ENCODE measurements at places on chromosomes 5 and 9.
A peak's percentile ranks its signal among the peaks of the same experiment; 100 is the strongest.

DNA sequence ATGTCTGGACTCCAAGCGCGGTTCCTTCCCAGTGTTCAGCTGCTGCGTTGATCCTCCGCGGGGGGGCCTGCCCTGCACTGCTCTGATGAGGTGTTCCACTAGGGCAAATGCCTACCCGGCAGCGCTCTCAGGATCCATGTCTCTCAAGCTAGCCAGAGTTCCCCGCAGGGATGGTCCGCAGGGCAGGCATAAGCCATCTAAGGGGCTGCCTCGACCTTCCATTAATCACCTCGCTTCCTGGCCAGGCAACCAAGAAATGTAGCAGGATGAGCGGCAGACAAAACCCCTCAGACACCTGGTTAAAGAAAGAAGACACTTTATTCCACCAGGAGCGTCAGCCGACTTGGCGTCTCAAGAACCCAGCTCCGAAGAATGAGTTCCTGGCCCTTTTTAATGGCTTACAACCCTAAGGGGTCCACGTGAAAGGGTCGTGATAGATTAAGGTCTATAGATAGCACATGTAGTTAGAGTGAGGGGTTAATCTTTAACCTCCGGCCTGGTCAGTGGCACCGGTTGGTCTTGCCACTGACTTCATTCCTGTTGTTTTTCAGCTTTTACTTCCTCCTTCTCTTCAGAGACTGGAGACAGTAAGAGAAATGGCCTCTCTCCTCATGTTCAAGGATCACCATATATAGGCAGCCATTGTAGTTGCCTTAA is 47.2 kb upstream of the COX7C start:
- no peak for DNase-seq

- no peak for DNase-seq
Observed at GRCh38 chr9:109922617-109923470, 142.8 kb downstream of the PALM2AKAP2 start.

DNA sequence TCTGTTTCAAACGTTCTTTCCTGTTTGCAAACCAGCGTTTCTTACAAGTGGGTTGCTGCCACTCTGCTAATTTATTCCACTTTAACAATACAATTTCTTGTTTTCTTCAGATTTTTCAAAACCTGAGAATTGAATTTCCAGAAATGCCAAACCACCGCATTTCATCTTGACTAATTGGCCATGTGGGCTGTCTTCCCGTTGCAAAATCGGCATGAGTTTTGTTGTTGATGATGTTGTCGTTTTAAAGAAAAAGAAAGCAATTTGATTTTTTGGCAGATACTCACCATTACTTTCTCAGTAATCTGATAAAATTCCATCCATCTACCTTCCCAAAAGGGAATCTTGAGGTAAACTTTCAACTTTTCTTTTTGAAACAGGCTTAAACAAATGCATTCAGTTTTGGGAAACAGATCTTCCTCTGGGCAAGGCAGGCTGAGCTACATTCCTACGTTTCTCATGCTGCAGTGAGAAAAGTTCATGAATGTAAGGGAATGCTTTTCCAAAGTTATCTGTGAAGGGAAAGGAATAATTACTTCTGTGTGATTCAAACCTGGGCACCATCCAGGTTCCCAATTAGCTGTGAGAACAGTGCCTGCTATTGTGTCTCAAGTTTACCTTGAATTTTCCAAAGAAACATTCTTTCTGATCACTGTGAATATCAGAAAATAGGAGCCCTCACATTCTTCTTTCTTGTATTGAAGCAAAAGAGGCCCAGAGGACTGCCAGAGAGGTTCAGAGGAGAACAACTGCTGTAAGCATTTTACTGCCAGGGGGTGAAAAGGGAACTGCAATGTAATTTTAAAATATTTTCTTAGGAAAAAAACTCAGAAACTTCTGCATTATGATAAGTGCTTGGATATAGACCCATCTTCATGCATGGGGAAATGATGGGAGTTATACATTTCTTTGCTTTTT is 100.7 kb upstream of the TUT7 start:
- no peak for DNase-seq

GRCh38 chr5:76638479-76638878 is 15.3 kb upstream of the F2RL2 start:
- DNase-seq = no peak

DNA sequence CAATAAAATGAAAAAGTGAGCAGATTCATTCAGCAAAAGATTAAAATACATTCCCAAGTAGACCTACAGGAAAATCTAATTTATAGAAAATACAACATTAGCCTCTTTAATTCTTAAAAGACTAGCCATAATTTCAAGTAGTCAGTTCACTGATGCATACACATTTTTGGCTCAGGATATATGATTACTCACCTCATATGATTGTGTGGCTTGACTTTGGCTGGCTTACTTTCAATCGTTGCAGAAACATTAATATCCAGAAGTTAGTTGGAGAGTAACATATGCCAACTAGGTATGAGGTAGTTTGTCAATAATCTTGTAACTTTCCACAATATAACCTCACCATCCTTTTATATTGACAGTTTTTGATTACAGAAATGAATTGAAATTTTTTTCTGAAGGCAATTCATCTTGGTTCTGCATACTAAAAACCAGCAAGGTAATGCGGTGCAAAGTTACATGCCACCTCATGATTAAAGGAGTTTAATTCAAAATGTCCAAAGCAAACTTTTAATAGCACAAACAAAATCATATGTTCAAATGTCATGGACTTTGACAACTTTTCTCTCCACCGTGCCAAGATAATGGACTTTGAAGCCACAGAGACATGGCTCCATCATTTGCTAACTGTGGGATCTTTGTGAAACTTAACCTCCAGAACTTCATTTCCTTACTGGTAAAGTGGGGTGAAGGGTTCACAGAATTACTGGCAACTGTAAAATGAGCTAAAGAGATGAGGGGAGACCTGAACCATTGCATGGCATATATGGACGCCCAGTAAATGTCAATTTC is 76.6 kb upstream of the PAM start:
- no peak for DNase-seq

- no peak for DNase-seq
Observed at GRCh38 chr5:120684213-120684612, 220.1 kb downstream of the PRR16 start.

DNA sequence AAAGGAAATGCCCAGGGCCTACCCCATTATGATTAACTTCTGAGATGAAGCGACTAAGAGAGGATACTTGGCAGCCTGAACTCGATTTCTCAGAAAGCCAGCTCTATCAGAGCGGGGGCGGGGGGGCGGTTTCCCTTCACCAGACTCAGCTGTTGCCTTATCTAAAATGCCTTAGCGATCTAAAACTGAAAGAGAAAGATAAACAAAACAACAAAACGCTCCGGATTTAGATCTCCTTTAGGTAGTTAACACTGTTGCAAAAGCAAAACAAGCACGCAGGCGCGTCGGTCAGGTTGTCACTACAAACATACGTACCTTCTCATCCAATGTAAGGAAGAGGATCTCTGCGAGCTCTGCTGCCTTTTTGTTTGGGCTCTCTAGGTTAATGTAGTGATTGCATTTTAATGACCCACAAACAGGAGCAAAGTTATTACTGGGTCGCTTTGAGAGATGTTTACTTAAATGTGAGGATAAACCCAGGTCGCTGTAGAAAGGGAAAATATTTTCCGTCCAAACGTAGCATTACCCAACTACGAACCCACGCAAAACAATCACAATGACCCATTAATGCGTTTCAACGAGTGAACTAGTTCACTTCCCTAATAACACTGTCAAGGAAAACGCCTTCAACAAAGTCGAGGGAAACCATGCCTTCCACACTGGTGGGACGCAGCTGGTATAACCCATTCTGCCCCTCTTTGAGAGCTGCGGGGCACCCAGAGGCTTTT is 982 bp downstream of the EPB41L4A start:
- no peak for DNase-seq

DNA sequence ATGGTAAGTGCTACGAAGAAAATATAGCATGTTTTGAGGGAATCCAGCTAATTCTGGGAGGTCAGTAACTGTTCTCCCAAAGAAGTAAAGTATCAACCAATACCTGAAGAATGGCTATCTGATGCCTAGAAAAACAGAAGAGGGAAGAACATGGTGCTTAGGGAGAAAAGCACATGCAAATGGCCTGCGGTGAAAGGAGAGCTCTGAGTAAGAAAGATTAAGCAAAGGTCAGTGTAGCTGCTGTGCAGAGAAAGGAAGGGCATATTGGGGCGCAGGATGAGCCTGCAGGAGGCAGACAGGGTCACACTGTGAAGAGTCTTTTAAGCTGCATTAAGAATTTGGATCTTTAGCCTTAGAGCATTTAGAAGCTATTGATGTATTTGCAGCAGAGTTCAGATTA is 11.0 kb downstream of the ADRB2 start:
- no peak for DNase-seq

- no peak for DNase-seq
Observed at GRCh38 chr5:39262981-39263380, 43.6 kb upstream of the FYB1 start.

- DNase-seq = no peak
Observed at GRCh38 chr5:148746826-148747535, 79.4 kb upstream of the ADRB2 start.

GRCh38 chr5:141558150-141558549 is 60.6 kb downstream of the DIAPH1 start:
- no peak for DNase-seq

DNA sequence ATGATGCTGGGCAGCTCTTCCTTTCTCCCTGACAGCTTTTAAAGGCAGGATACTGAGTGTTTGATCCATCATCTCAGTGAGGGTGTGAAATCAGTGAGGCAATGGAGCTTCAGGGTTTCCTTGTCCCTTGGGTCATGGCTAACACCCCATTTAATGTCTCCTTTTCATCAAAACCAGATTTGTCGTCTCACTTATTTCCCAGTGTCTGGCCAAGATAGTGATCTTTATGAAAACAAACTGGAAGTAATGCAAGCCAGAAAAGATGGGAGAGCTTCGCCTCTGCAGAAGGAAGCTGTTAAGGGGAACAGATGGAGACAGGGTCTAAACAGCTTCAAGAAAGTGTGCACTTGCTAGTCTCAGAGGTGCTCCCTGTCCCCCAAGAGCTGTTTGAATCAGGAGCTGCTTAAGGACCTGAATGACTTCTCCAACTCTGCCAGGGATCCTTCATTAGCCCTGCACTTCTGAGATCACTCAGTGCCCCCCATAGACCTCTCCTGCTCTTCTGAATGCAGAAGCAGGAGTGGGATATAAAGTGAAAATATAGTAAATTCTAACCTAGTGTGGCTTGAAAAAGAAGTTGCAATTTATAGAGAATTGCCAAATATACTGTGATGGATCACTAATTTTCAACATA is 96.1 kb downstream of the F2RL2 start:
- DNase-seq = no peak

DNA sequence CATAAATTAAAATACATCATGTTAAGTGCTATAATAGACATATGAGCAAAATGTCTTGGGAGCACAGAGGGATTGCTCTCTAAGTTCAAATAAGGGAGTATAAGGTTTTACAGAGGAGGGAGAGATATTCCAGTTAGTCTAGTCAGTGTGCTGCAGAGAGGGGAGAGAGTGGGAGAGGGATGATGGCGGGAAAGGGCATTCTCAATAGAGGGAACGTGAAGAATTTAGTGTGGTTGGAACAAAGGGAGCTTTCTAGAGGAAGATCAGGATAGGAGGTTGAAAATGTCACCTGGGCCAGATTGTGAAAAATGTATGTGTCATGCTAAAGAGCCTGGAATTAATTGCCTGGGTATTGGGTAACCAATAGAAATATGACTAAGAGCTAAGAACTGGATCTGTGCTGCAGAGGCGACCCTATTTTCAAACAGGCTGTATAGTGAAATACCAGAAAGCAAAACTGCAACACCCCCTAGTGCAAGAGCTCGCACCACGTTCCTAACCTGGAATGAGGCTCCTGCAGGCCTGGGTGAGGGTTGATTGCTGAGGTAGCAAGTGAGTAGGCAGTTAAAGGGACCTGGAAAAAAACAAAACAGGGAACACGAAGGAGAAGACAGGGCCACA is 791.8 kb upstream of the C9orf72 start:
- DNase-seq = peak; percentile 16

DNA sequence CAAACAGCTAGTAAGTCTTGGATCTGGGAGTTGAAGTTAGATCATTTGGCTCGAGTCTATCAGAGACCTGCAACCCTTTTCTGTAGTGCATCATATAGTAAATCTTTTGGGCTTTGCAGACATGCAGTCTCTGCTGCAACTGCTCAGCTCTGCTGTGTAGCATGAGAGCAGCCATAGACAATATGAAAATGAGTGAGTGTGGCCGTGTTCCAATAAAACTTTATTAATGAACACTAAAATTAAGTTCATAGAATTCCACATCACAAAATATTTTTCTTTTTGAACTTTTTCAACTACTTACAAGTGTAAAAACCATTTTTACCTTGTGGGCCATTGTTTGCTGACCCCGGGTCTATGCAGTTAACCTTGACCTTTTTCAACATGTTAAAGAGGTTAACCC is 35.2 kb downstream of the ROPN1L start:
- DNase-seq = no peak

DNA sequence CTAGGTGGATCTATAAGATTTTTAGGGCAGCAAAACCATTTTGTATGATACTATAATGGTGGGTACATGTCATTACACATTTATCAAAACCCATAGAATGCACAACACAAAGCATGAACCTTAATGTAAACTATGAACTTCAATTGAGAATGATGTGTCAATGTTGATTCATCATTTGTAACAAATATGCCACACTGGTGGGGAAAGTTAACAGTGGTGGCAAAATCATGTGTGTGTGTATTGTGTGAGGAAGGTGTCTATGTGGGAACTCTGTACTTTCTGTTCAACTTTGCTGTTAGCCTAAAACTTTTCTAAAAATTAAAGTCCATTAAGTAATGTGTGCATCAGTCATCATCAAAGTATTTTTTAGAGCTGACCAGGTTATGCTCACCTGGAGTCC is 38.9 kb downstream of the HAVCR1 start:
- no peak for DNase-seq

GRCh38 chr5:14035859-14036503 is 91.5 kb upstream of the DNAH5 start:
- DNase-seq = no peak

- DNase-seq = no peak
Observed at GRCh38 chr9:82488313-82489200, 500.0 kb downstream of the SPATA31D1 start.

DNA sequence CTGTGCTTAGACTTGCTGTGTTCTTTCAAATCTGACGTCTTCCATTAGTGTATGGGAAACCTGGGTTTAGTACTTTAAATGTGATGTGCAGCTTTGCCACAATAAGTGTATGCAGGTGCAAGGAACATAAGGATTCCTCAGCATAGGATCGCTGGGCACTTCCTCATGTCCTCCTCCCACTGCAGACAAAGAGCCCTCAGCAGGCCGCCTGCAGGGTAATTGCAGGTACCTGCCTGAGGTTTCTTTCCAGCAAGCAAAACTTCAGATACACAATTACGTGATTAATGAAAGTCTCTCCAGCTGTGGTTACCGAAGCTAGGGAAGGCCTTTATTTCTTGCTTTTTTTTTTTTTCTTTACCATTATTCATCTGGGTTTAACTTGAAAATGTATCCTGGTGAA is 233.1 kb downstream of the RFK start:
- DNase-seq = no peak

GRCh38 chr5:74762599-74762998 is 4.3 kb downstream of the GFM2 start:
- no peak for DNase-seq

DNA sequence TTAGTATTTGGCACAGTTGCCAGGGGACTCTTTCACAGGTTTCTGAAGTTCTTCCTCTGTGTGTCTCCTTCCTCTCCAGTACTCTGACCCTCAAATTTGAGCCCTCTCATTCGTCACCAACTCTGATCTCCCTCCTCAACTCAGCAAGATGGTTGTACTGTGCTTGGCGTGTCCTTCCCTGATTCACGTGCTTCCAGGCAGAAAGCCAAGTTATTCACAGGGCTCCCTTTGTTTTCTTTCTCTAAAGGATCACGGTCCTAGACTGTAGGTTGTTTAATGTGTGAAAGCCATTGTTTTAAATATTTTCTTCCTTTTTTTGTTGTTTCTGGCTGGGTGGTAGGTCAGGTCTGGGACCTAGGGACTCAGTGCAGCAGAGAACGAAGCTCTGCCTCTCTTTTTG is 142.9 kb downstream of the DMAC1 start:
- no peak for DNase-seq
